Tibial nerve (tissue), 4 donors: ENCODE measurements at places on chromosomes 6 and 20. TPM values are rescaled to one million over a fixed set of nuclear protein-coding genes. Genes with fewer than 3 reads are reported as not detected.

DNA sequence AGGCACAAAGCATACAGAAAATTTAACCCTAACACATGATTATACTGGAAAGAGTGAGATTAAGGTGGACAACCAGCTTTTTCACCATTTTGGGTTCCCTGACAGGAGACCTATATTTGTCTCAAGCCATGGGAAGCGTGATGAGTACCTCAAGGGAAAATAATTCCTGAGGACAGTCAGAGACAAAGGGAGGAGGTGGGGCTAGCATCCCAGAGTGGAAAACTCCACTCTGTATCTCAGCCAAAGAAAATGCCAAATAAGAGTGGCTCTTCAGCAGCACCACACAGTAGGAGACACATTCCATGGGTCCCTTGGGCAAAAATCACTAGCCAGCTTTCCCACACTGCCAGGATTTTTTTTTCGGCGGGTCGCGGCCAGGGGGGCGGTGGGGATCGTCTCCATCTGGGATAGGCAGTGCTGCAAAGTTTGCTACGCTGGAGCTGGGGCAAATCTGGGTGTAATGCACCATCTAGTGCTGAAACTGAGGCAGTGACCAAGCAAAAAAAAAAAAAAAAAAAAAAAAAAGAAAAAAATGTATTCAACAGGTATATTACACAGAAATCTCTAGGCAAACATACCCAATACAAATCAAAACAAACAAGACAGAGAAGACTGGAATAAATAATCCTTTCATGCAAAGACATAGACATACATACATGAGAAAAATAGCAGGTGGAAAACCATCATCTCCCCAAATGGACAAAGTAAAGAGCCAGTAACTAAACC, 77.3 kb upstream of the SLC35F1 start:
- DNase-seq: no peak

DNA sequence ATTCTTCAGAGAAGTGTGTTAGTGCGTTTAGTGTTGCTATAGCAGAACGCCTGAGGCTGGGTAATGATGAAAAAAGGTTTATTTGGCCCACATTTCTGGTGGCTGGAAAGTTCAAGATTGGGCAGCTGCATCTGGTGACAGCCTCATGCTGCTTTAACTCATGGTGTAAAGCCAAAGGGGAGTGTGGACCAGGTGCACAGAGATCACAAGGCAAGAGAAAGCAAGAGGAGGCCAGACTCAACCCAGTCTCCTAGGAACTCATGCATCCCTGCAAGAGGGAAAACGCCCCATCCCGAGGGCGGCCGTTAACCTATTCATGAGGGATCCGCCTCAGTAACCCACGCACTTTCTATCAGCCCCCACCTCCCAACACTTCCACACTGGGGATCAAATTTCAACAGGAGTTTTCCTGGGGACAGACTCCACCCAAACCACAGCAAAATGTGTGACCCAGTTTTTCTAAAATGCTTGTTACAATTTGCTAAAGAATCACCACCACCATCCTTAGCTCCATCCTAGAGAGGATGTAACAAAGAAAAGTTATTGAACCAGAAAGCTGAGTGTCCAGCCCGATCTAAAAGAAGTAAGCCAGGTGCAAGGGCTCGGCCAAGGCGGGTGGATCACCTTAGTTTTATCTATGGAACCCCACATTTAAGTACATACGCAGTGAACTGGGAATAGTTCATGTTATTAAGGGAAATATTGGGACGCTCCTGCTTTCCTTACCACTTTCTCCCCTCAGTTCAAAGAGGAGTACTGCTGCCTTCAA, 164.8 kb downstream of the QKI start:
- no peak for DNase-seq

The CD40 gene
- 18.0 TPM for total RNA-seq

DNA sequence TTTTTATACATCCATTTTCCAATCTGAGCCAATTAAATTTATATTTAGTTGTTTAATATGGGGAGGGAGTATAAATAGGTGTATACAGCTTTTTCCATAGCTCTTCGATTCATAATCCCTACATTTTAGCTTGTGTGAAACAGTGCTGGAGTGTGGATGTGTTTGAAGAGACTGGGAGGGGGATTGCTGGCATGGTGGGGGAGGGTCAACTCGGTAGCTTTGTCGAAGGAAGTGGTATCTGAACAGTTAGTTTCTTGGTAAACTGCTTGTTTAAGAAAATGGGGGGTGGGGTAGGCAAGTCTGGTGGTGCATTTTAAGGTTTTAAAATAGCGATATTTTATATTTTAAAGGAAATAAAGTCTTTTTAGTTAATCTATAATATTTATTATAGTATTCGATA, 1.4 kb upstream of the LIN28B start:
- no peak for DNase-seq

GRCh38 chr6:73956305-73956704, 260.3 kb downstream of the CD109 start:
- DNase-seq: no peak

DNA sequence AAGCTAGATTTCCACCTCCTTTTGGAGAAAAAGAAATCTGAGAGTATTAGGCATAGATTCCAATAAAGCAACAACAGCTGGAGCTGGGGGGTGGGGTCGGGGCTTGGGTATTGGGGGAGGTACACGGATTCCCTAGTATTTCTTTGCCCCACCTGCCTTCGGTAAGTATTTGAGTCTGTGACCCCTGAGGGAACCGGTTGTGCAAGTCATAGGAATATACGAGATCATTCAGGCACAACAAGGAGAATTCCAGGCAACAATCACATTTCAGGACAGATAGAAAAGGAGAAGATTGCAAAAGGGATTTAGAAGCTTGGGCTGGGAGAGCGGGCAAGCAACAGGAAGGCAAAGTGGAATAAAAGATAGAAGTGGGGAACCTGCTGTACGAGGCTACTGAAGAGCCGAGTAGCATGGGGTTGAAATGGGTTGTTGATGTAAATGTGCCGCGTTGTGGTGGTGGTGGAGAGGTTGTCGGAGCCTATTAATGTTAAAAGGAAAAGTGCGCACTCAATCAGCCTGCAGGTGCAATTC, 148.9 kb downstream of the BCAS1 start:
- DNase-seq: no peak

DNA sequence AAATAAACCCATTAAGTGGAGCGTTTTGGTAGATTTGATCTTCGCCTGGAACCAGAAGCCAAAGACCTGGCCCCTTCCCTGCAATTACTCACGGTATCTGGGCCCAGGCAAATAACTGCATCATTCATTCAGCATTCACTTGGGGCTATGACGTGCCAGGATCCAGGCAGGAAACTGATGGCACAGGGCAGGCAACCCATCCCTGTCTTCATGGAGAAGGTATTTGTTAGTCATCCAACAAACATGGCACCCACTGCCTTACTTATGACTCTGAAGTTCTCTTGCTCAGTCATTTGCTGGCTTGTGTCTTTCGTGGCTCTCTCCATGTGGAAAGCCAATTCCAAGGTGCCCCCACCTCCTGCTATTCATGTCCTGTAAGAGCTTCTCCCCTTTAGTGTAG, 232.4 kb downstream of the BMP7 start:
- no peak for DNase-seq

The PLCB4 gene
- total RNA-seq: 36.9 TPM

The PRKN gene
- 17.9 TPM for total RNA-seq

The COL19A1 gene
- not detected for total RNA-seq

The SIRPD gene
- not detected for total RNA-seq

DNA sequence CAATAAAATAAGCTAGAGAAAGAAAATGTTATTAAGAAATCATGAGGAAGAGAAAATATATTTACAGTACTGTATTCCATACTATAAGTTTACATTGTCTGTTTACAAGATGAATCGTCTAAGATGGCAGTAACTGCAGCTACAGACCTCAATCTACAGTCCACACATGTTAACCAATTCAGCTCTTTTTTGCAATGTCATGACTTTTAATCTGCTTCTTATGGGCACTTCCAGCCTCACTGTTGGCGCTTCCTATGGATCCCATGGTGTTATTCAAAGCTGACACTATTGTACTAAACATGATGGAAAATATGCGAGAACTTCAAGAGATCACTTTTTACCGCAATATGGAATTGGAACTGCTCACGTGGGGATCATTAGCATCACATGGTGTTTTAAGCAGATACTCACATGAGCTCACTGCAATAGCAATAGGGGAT, 451.5 kb upstream of the CITED2 start:
- no peak for DNase-seq

The SDCBP2 gene
- 2.6 TPM for total RNA-seq
